ENCODE measurements at places on chromosomes 13 and 19.

- no peak for DNase-seq
Observed at GRCh38 chr19:30064348-30064699, 122.3 kb downstream of the URI1 start.

DNA sequence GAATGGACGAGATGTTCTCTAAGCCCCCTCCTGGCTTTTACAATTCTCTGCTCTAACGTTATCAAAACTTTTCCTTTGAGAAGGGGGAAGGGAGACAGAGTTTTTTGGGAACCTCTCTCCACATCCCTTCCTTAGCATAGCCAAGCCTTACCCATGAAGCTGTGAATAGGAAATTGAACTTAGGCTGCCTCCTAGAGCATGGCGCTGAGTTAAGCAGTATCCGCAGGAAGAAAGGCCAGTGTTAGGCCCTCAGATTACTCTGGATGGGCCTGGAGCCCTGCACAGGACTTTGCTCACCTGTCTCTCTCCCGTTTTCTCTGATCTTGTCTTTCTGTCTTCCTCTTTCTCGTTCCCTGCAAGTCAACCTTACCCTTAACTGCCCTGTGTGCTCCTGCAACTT, 39.6 kb downstream of the CYP2B6 start:
- no peak for DNase-seq

- DNase-seq: no peak
Observed at GRCh38 chr19:33814181-33815165, 17.8 kb downstream of the KCTD15 start.

GRCh38 chr13:21234526-21234925, 58.1 kb downstream of the MRPL57 start:
- no peak for DNase-seq

DNA sequence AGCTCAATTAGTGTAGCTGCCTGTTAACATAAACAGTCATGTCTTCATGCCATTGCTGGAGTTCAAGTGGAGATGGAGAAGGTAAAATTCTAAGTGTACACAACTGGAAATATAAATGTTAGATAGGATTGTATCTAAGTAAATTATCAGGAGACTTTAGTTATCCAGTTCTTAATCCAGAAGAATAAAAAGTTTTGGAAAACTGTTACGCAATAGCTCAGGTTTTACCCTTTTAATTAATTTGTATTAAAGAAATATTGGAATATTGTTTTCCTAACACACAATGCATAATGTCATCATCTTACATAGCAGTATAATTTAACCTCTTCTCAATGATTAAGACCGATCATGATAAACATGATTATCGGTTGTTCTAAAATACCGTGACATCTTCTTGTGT, 2.8 kb downstream of the SLC10A2 start:
- DNase-seq: no peak

- DNase-seq: no peak
Observed at GRCh38 chr13:49441846-49442245, 2.0 kb downstream of the CAB39L start.

- peak; percentile 86 for DNase-seq
Observed at GRCh38 chr13:112443995-112444311, 67.8 kb downstream of the SPACA7 start.

DNA sequence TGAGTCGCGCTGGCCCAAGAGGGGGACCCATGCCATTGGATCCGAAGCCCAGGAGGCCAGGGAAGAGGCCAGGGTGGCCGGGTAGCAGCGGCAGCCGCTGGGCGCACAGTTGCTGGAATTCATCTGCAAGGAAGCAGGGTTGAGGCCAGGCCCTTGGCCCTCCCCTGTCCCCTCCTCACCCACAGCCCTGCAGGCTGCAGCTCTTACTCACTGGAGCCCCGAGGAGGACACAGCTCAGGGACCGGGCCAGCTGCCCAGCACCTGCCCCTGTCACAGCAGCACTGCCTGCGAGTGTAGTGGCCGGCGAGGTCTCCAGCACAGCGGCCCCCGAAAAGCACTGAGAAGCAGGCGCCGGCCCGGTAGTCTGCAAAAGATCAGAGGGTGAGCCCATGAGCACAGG, 11.2 kb downstream of the FBN3 start:
- no peak for DNase-seq

GRCh38 chr19:37999309-38000213, 92.6 kb downstream of the SIPA1L3 start:
- DNase-seq: no peak

GRCh38 chr13:114057166-114058050, 75.0 kb downstream of the RASA3 start:
- DNase-seq: no peak

GRCh38 chr19:13507053-13507611, 853 bp upstream of the CACNA1A start:
- DNase-seq: no peak

GRCh38 chr13:30457306-30457891, 8.3 kb downstream of the HMGB1 start:
- DNase-seq: no peak

DNA sequence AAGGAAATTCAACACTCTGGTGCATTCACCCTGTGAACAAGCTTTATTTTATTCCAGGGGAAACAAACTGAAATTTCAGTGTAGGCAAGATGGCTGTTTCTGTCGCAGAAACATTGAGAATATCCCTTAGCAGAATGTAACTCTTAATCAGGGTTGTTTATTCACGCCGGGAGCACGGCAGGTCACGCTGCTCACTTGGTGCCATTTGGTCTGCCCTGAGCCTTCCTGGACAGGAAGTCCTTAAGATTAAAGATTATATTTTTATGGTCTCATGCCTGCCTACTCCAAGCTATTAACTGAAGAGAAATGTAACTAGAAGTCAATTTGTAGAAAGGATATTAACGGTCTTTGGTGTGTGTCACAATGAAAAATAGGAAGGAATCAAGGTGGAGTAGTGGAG, 185.3 kb upstream of the ARGLU1 start:
- no peak for DNase-seq

DNA sequence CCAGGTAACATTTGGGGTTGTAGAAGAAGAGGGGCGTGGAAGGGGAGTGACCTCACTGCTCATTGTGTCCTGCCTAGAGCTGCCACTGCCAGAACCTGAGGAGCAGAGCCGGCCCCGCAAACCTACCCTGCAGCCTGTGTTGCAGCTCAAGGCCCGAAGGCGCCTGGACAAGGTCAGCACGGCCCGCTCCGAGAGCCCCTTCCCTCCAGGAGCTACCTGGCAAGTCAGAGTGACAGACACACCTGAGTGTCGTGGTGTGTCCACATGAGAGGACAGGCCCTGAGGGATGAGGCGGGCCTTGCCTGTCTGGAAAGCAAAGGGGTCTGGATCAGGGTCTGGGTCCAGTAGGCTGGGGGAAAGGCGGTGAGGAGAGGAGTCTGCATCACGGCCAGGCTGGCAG, 6.8 kb downstream of the KMT2B start:
- DNase-seq: no peak

DNA sequence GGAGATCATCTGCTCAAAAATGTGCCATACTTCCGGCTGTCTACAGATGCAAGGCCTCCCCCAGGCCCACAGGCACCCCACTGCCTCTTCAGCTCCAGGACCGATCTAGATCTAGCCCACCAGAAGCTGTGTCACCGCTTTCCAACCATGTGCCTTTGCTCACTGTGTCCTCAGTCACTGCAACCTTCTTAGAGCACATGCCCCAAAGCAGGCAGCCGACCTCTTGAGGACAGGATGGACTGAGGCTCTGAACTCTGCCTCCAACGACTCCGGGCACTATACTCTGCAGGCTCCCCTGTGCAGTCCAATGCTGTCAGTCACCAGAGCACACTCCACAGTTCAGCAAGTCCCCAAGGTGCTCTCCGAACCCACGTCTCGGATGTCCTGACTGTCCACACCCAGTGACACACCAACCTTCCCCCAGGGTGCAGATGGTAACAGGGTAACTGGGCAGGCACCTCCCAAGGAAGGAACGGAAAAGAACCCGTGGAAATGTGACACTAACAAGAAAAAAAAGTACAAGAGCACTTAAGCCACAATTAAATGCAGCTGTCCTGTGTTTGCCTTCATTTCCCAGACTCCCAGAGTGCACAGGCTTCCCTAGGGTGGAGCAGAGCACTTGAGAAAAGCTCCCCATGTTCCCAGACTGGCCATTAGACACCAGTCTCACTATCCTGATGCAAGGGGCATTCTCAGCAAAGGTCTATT, 4.8 kb downstream of the STK24 start:
- DNase-seq: no peak

DNA sequence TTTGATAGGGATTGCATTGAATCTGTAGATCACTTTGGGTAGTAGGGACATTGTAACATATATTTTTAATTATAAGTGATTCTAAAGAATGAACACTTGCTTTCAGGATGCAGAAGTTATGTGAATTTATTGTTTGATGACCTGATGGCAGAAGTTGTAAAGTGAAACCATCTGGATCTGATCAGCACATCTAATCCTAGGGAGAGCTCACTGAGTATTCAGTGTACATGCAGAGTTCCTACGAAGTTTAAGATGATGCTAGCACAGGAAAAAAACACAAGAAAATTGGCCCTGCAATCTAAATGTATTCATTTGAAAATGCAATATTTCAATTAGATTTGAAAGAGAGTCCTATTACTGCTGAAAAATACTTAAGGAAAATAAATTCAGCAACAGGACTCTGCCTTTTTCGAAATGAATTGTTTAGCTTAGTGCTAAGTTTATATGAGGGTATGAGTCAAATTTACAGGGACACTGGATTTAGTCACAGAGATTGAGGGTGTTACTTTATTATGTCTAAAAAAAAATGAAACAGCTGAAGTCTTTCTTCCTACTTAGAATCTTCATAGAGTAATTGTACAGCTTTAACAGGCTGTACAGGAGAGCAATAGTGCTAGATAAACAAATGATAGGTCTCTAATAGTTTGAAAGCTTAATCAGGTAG, 385.7 kb downstream of the DCT start:
- no peak for DNase-seq

- no peak for DNase-seq
Observed at GRCh38 chr13:109707742-109708617, 78.4 kb downstream of the IRS2 start.

DNA sequence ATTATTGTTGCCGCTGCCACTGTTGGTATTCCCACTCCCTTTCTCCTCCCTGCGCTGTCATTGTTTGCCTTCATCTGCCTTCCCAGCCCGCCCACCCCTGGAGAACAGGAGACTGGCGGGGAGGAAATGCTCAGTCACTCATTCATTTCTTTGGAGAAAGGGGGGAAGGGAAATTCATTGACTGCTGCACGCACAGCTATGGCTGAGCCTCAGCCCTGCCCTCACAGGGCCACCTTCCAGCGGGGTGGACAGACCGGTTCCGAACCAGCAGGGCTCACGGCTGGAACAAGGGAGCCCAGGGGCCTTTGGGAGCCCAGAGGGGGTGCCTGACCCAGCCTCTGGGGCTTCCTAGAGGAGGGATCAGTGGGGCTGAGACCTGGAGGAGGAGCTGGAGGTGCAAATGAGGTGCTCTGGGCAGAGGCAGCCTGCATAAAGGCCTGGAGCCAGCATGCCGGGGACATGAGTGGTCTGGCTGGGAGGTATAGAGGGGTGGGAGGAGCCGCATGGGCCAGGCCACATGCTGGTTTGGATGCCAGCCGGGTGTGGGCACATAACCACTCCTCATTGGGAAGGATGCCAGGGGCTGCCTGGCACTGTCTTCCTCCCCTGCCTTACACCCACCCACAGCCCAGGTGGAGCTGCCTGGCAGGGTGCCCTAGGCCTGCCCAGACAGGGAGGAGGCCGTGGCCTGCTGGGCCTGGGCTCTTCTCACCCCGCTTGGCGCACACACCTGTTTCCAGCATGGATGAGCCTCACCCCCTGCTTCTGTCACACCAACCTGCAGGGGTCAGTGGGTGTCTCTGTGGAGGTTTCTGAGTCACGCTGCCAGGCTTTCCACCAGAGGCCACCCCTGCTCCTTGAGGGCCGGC, 26.8 kb downstream of the PPP5C start:
- DNase-seq: peak; percentile 37
